Cerebellum (tissue), 4 donors: ENCODE measurements at places on chromosomes 2 and 18. TPM values are rescaled to one million over a fixed set of nuclear protein-coding genes. Genes with fewer than 3 reads are reported as not detected.

Gene ABCG8
- 0.27 TPM for total RNA-seq

Gene GPR39
- total RNA-seq = 4.3 TPM

Gene CPSF3
- 36.1 TPM for total RNA-seq

Gene MOGAT1
- total RNA-seq = not detected

Gene STPG4
- total RNA-seq = 1.00 TPM

DNA sequence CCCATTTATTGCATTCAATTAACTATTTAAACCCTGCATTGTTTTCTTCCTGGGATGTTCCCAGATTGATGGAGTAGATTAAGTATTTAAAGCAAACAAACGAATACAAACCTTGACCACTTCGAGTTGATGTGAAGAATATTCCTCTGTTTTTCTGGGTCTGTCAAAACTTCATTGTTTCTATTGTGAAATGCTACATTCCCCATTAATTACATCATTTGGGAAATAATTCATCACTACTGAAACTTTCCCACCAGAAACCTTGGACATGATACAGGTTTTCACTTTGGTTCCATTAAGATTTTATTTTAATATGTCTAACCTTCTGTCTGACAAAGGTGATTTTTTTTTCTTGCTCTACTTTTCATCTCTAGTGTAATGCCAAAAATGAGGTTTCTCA, 365.1 kb upstream of the ETAA1 start:
- no peak for DNase-seq

DNA sequence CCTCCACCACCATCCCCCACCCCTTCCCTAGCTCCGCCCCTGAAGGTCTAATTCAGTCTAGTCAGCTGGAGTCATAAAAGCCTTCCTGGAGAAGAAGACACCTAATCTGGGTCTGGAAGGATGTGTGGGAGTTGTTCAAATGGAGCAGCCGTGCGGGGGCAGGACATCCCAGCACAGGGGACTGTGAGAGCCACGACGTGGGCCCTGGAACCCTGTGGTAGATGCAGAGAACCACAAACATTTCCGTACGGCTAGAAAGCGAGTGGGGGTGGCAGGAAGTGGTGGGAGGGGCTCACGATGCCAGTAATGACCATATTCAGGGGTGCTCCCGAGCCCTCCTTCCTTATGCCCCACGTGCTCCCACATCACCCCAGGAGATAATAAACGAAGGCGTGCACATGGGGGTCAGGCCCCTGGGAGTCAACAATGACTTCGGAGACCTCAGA, 20.9 kb upstream of the COL6A3 start:
- no peak for DNase-seq

DNA sequence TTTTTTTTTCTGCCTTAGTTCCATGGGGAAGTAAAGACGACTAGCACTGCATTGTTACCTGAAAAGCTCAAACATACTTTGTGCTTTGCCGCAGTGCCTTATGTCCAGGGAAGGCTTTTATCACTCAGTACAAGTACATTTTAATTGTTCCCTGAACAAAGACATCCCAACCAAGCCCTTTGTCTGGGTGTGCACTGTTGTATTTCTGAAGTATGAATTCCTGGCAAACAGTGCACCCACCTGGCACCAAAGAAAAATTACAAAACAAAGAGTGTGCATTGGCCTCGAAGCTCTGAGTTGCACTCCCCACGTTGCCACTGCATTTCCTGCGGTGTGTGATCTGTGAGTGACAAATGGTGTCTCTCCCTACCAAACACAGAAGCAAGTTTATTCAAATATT, 858.5 kb upstream of the PIK3C3 start:
- no peak for DNase-seq

GRCh38 chr2:5609201-5609600, 83.0 kb upstream of the SOX11 start:
- no peak for DNase-seq
